GM13976 (cell line): ENCODE measurements at places on chromosomes 13 and 19.
A peak's percentile ranks its signal among the peaks of the same experiment; 100 is the strongest.

- DNase-seq, result no peak
Measured at GRCh38 chr19:20503476-20503875, 62.1 kb downstream of the ZNF737 start.

DNA sequence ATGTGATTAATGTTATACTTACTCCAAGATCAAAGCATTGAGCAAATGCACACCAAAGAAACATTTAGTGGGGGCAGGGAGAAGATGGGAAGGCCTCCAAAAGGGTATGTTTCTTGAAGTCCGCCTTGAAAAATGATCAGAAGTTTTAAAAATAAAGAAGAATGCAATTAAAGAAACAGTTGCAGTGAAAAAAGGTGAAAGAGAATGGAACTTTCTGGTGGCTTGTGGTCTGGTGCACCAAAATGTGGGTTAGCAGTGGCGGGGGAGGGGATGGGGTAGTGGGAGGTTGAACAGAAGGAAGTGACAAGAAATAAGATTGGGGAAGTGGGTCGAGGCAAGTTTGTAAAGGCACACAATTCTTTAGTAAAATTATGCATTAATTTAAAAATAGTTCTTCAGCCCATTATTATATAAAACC lies 2.5 kb downstream of the LCP1 start:
- no peak for DNase-seq

GRCh38 chr13:78606471-78607408 lies 3.4 kb upstream of the POU4F1 start:
- DNase-seq, result no peak

GRCh38 chr19:42111811-42112210 lies 20.4 kb downstream of the POU2F2 start:
- DNase-seq, result no peak

- no peak for DNase-seq
Measured at GRCh38 chr19:27922970-27923369, 1290.0 kb downstream of the UQCRFS1 start.

DNA sequence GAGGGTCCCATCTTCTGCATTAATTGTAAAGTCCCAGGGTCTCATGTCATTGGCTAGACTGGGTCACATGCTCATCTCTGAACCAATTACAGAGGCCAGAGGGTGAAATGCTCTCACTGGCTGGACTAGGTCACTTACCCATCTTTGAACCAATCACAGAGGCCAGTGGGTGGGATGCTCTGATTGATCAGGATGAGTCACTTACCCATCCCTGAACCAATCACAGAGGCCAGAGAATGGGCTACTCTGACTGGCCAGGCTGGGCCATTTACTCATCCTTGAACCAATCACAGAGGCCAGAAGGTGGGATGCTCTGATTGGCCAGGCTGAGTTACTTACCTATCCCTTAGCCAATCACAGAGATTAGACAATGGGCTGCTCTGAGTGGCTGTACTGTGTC lies 5.3 kb downstream of the MISP start:
- no peak for DNase-seq

GRCh38 chr13:111640006-111640405 lies 319.6 kb downstream of the TEX29 start:
- DNase-seq, result no peak

DNA sequence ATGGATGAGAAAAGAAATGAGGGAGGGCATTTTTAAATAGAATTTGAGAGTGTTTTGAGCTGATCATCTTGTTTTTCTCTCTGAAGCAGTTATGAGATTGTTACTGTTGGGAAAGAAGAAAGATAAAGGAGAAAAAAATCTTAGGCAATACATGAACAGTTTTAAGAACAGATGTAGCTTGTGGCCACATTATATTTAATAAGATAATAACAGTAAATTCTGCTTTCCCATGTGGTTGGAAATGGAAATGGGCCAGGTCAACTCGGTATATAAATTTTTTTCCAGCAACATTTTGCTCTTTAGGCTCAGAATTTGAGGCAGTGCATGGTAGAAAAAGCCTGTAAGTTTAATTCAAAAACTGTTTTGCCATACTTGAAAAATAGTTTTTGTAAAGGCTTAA lies 118.7 kb downstream of the POSTN start:
- DNase-seq, result no peak

- DNase-seq, result no peak
Measured at GRCh38 chr13:108113407-108113806, 101.9 kb downstream of the LIG4 start.

- DNase-seq, result peak; percentile 71
Measured at GRCh38 chr19:48424694-48425219, 21.0 kb upstream of the GRWD1 start.

GRCh38 chr13:23560571-23561089 lies 9.6 kb upstream of the TNFRSF19 start:
- DNase-seq, result no peak

GRCh38 chr19:5321851-5322681 lies 18.5 kb downstream of the PTPRS start:
- DNase-seq, result peak; percentile 92

DNA sequence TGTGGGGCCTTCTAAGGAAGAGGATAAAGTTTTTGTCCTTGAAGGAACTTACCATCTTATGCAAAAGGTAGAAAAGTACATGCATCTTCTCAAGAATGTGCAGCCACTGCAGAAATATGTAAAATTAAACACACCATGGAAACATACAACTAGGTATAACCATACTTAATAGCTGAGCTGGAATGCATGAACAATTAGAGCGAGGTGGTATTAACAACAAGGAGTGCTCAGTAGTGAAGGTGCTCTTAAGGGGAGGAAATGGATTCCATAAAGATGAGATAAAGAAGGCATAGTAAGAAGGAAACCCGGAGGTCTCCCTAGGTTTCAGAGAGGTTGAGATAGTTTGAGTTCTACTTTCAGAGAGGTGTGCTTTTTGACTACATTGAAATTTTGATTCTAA lies 415.9 kb downstream of the NDFIP2 start:
- DNase-seq, result no peak

GRCh38 chr13:42125046-42125445 lies 76.6 kb downstream of the DGKH start:
- DNase-seq, result no peak

DNA sequence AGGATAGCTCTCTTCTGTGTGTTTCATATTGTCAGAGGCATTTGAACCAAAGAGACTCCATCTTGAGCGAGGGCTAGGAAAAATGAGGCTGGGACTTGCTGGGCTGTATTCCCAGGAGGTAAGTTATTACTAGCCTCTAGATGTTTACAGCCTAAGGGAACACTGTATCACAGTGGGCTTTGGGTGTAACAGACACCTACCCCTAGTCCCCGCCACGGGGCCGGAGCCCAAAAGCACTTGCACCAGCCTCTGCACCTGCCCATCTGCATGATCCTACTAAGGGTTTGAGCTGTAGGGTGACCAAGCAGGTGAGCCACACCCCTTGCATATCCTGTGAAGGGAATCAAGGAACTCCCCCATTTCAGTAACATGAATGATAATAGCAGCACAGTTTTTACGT lies 1972.2 kb downstream of the OLFM4 start:
- DNase-seq, result no peak

DNA sequence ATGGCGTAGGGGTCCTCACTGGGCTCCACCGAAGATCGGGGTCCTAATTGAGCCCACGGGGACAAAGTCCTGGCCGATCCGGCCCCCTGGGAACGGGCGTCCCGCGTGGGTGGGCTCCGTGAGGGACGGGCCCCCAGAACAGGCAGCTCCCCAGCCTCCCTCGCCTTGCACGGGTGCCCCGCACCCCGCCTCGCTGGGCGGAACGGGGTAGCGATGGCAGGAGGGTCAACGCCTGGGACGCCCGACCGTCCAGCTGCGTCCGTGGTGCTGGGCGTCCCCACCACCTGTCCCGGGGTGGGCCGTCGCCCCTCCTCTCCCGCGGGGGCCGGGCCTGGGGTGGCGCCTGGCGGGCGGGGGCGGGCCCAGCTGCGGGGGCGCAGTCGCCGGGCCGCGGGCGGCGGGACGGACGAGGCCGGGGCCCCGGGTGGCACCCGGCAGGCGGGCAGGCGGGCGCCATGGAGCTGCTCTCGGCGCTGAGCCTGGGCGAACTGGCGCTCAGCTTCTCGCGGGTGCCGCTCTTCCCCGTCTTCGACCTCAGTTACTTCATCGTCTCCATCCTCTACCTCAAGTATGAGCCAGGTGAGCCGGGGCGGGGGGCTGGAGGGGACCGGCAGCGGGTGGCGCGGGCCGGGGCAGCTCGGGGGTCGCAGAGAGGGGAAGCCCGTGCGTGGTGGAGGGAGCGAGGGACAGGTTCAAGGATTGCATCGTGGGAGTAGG lies at the start of gene TMEM38A:
TMEM38A (plus strand) TSS at position 377 of the 717 bp plus-strand sequence; CDS start at position 456, 79 bp downstream.
- DNase-seq, result peak; percentile 70

DNA sequence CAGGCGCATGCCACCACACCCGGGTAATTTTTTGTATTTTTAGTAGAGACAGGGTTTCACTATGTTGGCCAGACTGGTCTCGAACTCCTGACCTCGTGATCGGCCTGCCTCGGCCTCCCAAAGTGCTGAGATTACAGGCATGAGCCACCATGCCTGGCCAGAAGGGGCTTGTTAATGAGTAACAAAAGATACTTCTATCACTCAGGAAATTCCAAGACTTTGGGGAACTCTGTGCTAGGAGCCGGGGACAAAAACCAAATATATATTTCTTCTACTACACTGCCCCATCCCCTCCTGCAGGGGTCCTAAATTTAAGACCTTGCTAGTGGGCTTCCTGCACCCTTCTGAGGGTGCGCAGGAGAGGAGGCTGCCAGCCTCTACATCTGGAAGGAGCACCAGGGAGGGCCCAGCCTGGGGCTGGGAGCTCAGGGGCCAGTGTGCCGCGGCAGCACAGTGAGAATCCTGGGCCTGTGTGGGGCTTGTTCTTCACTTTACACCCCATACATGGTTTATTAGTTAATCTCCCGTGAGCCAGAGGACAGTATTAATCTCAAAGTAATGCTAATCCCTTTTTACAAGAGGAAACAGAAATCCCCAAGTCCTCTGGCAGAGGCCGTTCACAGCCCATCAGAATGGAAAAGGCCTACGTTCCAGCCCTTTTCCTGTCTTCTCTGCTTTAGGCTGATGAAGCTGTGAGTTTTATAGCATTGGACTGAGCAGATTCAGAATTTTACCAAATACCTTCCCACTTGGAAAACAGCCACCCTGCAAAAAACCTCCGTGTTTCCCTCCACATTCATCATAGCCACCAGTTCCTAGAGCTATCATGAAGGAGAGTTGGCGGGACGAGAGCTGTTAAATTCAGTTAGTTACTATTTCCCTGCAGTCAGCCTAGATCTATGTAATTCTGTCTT lies 44.4 kb upstream of the NPAS1 start:
- no peak for DNase-seq

GRCh38 chr13:55159765-55160164 lies 1981.0 kb upstream of the PRR20A start:
- DNase-seq, result no peak

GRCh38 chr19:13277104-13277809 lies 127.0 kb downstream of the IER2 start:
- peak; percentile 78 for DNase-seq
